Activated naive CD8-positive, alpha-beta T cell treated with anti-CD3 and anti-CD28 coated beads, Interleukin-2, amount 50 U/mL, for 16 hours (primary cell): ENCODE measurements at places on chromosomes 3 and 15.

- no peak for DNase-seq
Observed at GRCh38 chr3:172511783-172512762, 11.2 kb downstream of the TNFSF10 start.

DNA sequence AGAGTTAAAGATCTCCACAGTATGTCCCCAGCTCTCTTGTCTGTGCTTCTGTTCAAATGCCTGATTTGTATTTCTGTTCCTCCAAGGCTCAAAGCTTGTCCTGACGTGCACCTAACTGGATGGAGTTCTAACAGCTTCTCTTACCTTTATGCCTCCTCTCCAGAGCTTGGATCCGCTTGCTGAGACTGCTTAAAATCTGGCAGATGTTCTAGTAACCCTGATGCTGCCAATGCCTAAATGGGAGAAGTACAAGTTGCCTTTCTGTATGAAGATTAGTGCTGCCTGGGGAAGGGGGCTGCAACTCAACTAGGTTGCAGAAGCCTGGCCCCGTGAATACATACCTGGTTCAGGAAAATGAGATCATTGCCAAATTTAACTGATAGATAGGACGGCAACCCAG lies 354.5 kb upstream of the KCNMB2 start:
- no peak for DNase-seq

DNA sequence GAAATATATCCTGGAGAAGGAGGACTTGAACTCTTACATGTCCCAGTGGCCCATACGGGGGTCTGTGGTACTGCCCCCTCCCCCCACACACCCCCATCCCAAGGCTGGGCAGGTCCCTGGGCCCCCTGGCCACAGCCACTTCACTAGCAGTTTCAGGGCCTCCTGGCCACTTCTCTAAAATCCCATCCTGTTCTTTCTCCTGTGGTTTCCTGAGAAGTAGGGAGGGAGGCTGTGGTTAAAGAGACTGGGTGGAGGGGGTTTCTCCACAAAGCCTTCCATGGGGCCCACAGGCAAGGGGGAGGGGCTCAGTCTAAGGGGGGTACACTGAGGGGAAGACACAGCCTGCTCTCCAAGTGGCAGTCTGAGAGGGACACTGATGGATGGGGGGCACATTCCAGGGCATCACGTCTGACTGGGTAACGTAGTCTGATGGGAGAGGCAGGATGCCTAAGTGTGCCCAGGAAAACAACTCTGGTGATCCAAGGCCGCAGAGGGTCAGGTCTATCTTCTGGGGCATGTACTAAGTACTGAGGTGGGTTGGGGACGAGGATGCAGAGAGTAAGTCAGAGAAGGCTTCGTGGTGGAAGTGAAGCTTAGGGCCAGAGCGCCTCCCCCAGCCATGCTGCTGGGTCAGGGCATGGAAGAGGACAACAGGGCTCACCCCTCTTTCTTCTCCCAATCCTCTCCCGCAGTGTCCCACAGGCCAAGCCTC lies 48.0 kb upstream of the C15orf39 start:
- DNase-seq: no peak

GRCh38 chr3:136818769-136819391 lies at the start of gene SLC35G2:
Gene SLC35G2 (plus strand): TSS chr3:136819126. CDS start chr3:136854461, 35,335 bp downstream.
- no peak for DNase-seq

- DNase-seq: no peak
Observed at GRCh38 chr3:39541917-39542329, 74.4 kb downstream of the MOBP start.

DNA sequence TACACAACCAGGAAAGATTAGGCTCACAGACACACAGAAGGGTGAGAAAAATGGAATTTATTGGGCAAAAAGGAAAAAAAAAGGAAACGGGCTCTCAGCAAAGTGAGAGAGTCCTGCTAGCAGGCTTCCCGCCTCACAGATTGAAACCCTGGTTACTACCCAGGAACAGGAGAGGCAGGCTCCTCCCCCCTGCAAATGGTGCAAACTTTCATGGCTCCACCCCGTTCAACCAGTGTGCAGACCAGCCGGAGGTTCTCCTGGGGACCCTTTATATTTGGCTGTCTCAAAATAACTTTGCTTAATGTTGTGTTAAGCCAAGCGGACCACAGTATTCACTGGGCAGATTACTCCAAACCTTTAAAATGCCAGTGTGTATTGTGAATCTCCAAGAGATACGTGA lies 40.3 kb downstream of the IL1RAP start:
- DNase-seq: no peak

- DNase-seq: no peak
Observed at GRCh38 chr15:88681610-88682221, 42.9 kb downstream of the ISG20 start.

DNA sequence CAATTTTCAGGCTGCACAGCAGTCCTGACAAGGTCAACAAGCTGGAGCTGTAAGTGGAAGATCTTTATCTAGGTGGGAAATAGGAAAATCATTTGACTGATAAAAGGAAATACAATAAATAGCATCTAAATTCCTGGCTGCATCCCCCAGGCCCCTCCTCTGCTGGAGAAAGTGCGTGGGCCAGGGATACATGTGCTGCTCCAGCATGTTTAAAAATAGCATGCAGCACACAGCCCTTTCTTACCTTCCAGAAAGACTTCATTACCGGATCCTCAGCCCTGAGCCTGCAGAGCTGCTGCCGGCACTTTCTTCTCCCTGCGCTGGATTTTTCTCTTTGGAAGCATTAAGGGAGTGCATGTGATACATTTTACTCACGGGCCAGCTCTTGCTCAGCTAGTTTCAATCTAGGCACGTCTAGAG lies 77.3 kb downstream of the HMG20A start:
- no peak for DNase-seq

GRCh38 chr3:32246079-32246675 lies 7.7 kb downstream of the CMTM8 start:
- no peak for DNase-seq

GRCh38 chr3:105274958-105275357 lies 91.8 kb upstream of the ALCAM start:
- no peak for DNase-seq

DNA sequence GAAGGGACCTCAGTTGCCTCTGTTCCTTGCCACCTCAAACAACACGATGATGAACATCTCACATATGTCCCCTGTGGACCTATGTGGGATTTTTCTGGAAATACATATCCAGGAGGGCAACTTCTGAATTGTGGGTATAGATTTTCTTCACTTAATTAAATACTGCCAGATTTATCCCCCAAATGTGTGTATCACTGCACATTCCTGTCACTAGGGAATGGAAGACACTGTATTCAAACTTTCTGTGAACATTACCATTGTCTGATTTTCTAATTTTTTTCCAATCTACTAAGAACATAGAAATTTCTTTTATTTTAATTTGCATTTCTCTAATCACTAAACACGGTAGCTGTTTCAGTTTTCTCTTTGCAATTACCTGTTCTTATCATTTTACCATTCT lies 102.0 kb upstream of the MRPS22 start:
- DNase-seq: no peak

GRCh38 chr15:32824777-32825176 lies 107.0 kb downstream of the GREM1 start:
- DNase-seq: no peak

- DNase-seq: no peak
Observed at GRCh38 chr3:179432021-179432420, 19.2 kb downstream of the GNB4 start.

DNA sequence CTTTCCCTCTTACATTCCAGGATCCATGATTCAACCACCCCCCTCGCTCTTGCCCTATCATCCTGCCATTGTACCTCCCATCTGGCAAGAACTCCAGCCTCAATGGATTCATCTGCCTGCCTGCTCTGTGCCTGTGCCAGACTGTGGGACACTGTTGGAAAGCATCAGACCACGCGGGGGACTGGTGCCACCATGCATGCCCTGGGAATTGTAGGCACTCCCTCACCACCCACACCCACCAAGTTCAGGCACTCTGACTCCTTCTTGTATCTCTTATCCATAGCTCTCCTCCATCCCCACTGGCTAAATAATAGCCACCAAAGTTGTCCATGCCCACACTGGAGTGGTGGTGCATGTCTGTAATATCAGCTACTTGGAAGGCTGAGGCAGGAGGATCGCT lies 143.8 kb downstream of the TPRA1 start:
- no peak for DNase-seq

DNA sequence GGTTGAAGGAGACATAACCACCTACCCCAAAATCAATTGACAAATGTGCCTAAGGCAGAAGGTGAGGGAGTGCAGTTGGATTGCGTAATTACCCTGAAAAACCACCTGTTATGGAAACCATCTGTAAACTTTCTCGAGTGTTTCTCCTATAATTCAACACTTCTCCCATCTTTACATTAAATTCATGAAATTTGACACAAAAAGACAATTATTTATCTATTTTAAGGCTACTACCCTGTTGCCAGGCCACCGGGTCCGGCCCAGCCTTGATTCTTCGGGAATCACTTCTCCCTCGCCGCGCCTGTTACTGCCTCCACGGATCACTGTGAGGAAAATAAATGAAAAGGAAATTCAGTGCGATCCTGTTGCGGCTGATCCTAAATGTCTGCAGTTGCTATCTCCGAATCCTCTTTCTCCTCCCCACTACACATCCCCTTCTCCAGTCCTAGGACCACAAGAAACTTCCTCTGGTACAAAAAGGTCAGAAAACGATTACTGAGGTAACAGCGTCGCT lies 646 bp downstream of the IQCB1 start:
- no peak for DNase-seq

GRCh38 chr3:140094487-140094886 lies 159.5 kb downstream of the CLSTN2 start:
- DNase-seq: no peak

GRCh38 chr3:22117751-22118346 lies 366.8 kb upstream of the ZNF385D start:
- no peak for DNase-seq

DNA sequence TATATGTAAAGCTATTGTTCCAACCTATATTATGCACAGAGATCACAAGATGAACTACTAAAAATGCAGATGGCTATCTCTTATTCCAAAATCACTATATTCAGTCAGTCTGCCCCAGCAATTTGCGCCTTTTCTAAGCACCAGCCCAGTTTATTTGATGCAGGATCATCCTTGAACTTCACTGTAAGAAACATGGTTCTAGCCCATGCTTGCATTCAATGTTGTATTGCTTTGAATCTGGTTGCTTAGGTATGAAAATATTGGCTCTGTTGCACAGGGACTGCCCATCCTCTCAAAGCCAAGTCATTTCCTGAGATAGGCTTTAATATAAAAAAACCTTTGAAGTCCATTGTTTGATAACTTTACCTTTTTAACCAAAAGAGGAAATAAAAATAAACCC lies 170.5 kb upstream of the LRIG1 start:
- DNase-seq: no peak

DNA sequence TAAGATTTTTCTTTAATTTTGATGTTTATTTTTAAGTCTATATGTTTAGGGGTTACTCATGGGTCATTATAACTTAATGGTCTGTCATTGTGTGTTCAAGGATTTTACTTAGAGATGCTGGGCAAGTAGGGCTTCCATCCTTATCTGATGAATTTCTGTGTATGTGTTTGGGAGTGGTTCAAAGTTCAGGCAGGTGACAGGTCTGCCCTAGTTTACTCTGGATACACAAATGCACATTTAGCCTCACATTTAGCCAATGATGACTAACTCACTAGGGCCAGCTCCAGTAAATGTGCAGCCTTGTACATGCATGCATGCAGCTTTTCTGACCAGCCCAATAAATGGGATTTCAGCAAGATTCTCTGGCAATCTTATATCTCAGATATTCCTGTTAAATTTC lies 554.1 kb downstream of the SI start:
- no peak for DNase-seq

GRCh38 chr3:101042996-101043686 lies 49.9 kb upstream of the ABI3BP start:
- no peak for DNase-seq

GRCh38 chr3:17500618-17501017 lies 241.8 kb downstream of the TBC1D5 start:
- no peak for DNase-seq

DNA sequence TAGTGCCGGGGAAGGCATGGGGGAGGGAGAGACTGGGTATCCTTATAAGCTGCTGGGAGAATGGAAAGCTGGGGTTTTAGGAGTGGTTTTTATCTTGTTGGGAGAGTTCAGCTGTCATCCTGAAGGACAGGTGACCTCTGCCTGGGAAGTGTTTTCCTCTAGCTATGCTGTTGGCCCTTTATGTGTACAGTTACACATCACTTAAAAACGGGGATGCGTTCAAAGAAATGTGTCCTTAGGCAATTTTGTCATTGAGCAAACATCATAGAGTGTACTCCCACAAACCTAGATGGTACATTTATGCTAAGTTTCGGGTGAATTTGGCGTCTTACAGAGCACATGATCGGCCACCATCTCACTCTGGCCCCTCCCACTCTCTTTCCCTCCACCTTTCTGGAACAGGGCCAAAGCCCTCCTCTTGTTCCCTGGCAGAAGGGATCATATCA lies 164.3 kb upstream of the NUDT16 start:
- DNase-seq: no peak

- DNase-seq: no peak
Observed at GRCh38 chr3:75978686-75979085, 193.3 kb upstream of the ZNF717 start.

DNA sequence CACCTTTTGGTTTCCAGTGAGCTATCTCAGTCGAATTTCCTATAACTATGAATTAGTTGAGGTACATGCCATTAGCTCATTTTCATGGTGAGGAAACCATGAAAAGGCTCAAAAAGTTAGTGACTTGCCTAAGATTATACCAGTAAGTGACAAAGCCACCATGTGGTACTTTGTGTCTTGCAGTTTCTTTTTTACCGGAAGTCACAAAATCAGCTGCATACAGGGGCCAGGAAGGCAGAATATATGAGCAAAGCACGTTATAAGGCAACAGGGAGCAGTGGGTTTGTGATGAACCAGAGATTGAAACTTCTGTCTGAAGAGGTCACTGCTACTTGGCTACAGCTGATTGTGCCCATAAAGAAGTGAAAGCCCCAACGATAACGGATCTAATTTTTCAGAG lies 50.3 kb downstream of the CMTM8 start:
- no peak for DNase-seq

GRCh38 chr3:53588122-53588521 lies 93.7 kb downstream of the CACNA1D start:
- no peak for DNase-seq

DNA sequence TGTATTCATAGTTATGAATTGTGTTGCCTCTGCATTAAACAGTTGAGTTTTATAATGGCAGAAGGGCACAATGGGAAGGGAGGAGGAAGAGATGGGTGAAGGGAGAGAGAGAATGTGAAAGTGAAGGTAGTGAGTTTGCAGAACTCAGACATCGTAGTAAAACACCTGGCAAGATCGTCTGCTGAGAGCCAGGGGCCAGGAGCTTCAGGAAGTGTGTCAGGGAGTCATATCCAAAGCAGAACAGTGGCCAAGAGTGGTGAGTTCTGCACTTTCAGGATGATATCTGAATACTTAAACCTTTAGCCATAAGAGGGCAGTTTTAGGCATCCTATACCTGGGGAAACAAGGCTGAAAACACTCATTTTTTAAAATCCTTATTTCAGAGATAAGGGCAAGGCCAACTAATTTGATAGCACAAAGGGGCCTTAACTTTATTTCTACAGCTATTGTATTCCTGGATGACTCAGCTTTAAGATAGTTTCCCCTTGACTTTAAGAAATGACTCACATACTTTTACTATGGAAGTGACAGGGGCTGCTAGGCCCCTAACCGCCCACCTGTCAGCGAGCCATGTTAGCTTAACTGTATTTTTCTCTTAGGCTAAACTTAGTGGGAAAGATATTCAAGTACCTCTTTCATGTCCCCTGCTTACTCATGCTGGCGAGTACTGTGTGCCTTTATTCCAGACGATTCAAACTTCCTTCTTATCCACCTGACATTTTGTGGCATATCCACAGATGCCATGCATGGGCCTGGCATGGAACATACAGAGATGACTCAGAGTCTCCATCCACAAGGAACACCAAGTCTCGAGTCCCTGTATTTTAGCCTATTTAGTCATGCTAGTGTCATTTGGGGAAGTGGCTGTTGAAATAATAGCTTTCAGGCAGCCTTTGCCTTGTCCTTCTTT lies 53.9 kb downstream of the RLBP1 start:
- DNase-seq: peak; percentile 36
